ENCODE measurements at places on chromosomes 2 and 18. TPM values are rescaled to one million over a fixed set of nuclear protein-coding genes. Genes with fewer than 3 reads are reported as not detected.

Gene RAB6C
- total RNA-seq, result 0.16 TPM

Gene GALR1
- total RNA-seq, result not detected

Gene UGT1A5
- not detected for total RNA-seq

Gene RAX
- total RNA-seq, result not detected

Gene GULP1
- 6.7 TPM for total RNA-seq

Gene PECR
- 7.4 TPM for total RNA-seq

Gene CPLX4
- not detected for total RNA-seq

Gene KIF5C
- total RNA-seq, result 0.87 TPM

Gene CFAP210
- total RNA-seq, result 0.11 TPM

Gene SCN7A
- total RNA-seq, result 35.4 TPM

Gene SH3BP4
- total RNA-seq, result 9.3 TPM

Gene CFAP65
- not detected for total RNA-seq

DNA sequence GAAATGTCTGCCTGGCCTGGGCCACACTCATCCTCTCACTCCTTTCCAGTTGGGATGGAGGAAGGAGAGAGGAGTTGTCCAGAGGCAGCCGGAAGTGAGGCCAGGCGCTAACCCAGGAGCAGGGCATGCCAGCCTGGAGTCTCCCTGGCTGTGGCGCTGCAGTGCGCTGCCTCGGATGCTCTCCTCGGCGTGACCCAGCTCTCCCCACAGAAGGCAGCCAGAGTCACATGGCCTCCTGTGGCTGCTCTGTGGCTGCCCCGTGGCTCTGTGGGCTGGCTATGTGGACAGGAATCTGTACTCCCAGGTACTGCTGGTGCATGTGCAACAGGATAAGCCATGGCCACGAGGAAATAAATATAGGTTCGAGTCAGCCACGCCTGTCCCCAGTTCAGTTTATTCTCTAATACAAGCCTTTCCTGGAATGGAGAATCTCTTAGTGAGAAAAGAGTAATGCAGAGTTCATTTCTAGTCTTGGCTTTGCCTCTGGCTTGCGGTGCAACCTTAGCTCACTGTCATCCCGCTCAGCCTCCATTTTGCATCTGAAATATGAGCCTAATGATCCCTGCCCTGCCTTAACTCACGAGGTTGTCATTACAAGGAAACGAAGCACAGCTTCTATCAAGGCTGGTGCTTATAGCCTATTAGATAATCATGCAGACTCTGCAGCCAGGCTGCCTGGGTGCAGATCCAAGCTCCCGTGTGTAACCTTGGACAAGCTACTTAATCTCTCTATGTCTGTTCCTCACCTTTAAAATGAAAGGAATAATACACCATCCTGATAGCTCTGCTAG is 106.3 kb downstream of the ANTXR1 start:
- DNase-seq, result no peak

DNA sequence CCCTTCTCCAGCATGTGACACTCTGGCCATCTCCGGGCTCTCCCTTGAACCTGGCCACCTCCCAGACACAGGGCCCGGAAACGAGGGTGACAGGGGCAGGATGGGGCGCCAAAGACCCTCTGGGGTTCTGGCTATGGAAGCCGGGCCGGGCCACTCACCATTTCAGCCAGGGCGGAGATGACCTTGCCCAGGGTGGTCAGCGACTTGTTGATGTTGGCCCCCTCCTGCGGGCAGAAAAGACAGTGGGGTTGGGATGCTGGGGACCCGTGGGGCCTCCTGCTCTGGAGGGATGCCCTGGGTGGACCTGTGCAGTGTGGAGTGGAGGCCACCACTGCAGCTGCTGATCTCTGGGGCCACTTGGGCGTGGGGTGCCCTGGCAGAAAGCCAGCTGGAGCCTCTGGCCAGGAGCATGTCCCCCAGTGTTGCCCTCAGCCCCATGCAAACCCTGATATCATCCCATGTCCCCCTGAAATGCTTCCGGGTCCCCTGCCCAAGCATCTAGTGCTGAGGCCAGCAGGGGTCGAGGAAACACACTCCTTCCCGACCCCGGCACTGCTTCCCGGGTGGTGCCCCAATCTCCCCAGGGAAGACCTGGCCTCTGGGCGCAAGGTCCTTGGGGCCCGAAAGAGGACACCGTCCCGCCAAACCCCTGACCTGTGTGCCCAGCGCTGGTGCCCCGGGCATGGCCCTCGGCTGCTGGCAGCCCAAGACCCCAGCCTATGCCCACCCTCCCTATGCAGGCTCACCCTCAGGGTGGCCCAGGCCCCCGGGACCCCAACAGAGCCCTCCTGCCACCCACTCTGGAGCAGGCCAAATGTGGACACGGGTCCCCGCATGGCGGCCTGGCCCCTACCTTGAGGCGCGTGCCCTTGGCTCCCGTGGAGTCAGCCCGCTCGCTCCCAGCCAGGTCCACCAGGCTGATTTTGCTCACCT is 36.9 kb downstream of the KIF1A start:
- peak; percentile 65 for DNase-seq

GRCh38 chr18:80194874-80195570 is 52.3 kb downstream of the PARD6G start:
- DNase-seq, result no peak

- DNase-seq, result no peak
These were observed 62.7 kb upstream of the CD302 start for GRCh38 chr2:159860581-159861310.

- no peak for DNase-seq
These were observed 2.2 kb downstream of the HMSD start for GRCh38 chr18:63951302-63951705.

DNA sequence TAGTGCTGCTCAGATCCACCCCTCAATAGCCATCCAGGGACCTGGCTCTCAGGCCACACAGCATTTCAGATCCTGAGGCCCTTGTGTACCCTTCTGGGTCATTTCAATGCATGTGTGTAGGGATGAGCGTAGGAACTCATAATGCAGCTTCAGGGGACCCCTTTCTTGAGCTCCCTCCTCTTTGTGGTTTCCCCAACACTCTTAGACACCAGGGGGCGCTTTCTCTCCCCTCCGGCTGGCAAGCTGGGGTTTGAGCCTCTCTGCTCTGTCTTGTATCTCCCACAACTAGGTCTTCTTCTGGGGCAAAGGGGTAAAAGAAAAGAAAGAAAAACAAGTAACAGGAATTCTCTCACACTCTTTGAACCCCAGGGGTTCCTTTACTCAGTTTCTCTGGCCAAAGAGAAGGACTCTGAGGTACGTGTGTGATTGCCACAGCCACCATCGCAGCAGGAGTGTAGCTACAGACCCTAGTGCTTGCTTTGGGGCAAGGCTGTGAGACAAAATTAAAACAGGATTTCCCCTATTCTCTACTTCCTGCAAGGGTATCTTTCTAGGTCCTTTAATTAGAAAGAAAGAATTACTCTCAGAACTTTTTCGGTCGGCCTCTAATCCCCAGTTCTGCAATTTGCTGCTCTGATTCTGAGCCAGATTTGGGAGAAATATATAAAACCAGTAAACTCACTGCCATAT is 38.0 kb downstream of the CABYR start:
- peak; percentile 71 for DNase-seq

- DNase-seq, result no peak
These were observed 90.3 kb downstream of the SP3 start for GRCh38 chr2:173874894-173875237.

- DNase-seq, result peak; percentile 59
These were observed 2.8 kb downstream of the SP9 start for GRCh38 chr2:174337337-174338146.

- no peak for DNase-seq
These were observed 1425.6 kb upstream of the PIK3C3 start for GRCh38 chr18:40529478-40529877.

GRCh38 chr2:118077636-118078247 is 10.5 kb upstream of the INSIG2 start:
- DNase-seq, result no peak

GRCh38 chr2:197356136-197356535 is 45.6 kb upstream of the ANKRD44 start:
- no peak for DNase-seq

- no peak for DNase-seq
These were observed 18.6 kb downstream of the FOSL2 start for GRCh38 chr2:28411166-28411755.

DNA sequence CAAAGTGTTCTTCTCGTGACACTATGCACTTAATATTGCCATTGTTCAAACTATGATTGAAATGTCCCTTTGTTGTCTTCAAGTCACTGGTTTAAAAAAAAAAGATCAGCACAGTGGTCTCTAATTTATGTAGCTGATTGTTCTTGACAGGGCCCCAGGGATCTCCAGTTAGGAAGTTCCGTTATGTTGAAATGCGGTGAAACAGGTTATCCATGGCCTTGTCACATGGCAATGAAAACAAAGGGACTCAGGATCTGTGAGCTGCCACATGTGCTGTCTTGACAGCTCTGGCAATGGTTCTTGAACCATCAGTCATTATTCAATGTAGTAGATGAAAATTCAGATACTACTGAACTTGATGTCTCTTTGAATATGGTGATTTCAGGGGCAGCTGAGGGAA is 147.4 kb downstream of the SETBP1 start:
- no peak for DNase-seq

DNA sequence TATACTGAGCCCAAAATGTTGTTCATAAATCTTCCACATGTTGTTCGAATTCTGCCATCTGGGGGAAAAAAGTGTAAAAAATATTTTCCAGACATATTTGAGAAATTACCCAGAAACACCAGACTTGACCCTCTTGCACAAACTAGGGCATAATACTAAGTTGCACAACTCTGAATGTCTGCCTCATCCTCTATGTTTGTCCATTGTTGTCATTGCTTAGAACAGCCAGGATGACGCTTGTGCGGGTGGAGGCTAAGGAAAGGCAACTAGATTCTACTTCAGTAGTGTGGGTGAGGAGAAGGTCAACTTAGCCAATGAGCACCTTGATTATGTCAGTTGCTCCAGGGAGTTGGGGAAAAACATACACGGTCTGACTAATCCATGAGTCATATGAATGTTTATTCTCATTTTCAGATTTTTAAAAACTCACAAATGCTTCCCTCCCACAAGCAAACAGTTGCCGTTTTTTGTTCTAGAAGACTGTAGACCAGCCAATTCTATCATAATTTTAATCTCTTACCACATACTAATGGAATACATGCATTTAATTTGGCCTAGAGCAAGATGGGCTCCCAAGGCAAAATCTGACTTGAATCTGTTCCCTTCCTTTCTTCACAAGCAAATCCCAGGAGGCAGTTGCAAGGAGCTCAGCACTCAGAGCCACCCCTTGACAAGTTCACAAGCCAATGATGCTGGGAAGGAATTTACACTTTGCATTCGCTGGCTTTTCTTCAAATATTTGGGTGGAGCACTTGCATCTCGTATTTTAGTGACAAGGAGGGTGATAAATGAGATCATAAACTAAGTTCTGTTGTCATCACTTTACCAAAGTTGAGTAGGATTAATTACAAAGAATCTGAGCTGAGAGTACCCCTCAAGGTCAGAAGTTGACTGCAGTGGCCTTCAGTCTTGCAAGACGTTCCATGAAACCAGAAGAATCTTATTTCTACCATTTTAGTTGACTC is 163.2 kb upstream of the TWIST2 start:
- DNase-seq, result no peak

DNA sequence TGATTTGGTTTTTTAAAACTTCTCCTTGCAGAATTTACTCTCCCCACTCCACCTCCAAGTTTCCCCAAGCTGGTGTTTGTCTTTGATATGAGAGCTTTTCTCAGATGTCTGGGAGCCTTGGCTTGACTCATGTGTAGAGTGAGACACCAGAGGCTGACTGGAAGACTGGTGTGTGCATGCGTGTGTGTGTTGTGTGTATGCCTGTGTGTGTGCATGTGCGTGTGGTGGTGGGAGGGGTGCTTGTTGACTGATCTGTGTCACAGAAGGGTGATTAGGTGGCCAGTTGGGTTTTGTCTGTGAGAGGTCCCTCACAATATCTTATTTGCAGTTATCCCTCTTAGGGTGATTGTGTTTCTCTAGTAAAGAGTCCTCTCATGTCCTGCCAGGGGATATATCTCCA is 50.5 kb upstream of the HPCAL1 start:
- DNase-seq, result no peak

- no peak for DNase-seq
These were observed 210.4 kb downstream of the METTL4 start for GRCh38 chr18:2360861-2361260.

- no peak for DNase-seq
These were observed 279.8 kb upstream of the SLC14A2 start for GRCh38 chr18:45335282-45336043.

DNA sequence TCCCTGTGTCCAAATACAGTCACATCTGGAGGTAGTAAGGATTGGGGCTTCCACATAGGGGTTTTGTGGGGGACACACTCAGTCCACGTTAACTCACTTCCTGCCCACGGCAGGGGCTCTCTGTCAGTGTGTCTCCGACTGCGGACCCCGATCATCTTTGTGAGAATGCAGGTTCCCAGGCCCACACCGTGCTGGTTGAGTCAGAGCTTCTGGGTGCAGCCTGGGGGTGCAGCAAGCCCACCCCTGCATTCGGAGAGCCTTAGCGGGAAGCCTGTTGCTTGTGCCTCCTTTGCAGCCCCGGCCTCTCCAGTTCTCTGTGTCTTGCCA is 28.0 kb downstream of the HPCAL1 start:
- no peak for DNase-seq

- DNase-seq, result no peak
These were observed 30.2 kb downstream of the SMAD7 start for GRCh38 chr18:48920408-48921038.

DNA sequence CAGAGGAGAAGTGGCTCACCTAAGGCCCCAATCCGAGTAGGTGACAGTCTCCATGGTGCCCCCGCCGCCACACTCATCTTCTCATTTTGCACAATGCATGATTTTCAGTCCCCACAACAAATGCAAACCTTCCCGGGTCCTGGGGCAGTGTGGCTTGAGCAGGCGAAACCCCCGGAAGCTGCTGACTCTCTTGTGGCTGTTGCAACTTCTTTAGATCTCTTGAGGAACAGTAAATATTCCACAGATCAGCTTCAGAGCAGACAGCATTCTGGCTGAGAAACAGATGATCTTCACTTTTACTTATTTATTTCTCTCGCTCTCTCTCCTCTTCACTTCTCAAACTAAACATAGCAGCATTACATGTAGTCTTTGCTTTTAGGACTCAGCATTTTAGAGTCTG is 51.9 kb downstream of the ASAP2 start:
- no peak for DNase-seq

- DNase-seq, result no peak
These were observed 184.2 kb downstream of the ZNF521 start for GRCh38 chr18:25167612-25168410.

- no peak for DNase-seq
These were observed 9.0 kb downstream of the CCDC68 start for GRCh38 chr18:54950221-54950620.

DNA sequence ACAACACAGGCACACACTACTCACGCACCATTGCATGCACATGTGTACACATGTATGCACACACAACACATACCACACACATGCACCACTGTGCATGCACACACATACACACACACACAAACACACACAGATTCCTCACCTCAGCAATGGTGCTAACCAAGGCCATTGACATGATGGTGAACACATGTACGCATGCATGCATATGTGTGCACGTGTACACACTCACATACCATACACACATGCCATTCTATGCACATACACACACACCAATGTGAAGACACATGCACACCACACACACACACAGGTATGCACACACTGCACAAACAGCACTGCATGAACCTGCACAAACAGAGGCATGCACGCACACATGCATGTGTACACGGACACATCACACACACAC is 976.0 kb downstream of the DCDC2C start:
- no peak for DNase-seq

GRCh38 chr2:235419996-235420395 is 73.8 kb upstream of the AGAP1 start:
- no peak for DNase-seq

GRCh38 chr2:81495556-81495955 is 1191.0 kb upstream of the LRRTM1 start:
- no peak for DNase-seq

All from Right ventricle myocardium inferior (tissue), 1 donor.